ENCODE measurements at places on chromosomes 6 and 20.
A peak's percentile ranks its signal among the peaks of the same experiment; 100 is the strongest.

DNA sequence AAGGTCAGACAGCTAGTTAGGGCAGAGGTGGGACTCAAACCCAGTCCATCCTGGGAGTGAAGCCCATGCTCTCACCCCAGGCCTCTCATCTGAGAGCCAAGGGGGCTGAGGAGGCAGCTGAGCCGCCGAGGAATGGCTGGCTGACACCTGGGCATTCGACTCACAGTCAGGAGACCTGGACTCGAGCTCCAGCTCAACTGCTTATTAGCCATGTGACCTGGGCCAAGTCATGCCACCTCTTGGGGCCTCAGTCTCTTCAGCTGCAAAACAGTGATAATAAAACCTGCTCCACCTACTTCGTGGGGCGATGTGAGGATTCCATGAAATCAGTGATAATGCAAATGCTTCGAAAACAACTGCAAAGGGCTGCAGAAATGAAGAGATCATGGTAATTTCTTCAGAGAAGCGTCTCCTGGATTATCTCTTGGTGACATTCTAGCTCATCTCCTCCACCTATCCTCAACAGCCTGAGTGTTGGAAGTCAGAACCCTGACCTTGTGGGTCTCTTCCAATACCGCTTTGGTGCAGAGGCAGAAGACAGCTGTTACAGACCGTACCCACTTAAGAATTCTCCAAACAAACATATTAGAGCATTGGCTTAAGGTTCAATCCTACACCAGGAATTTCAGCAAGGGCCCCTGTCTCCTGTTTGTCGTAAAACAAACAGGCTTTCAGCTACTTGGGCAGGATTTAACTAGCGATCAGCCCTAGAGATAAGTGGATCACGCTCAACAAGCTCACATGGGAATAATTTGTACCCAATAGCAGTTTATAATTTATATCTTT is 60.0 kb upstream of the PIM1 start:
- no peak for DNase-seq

DNA sequence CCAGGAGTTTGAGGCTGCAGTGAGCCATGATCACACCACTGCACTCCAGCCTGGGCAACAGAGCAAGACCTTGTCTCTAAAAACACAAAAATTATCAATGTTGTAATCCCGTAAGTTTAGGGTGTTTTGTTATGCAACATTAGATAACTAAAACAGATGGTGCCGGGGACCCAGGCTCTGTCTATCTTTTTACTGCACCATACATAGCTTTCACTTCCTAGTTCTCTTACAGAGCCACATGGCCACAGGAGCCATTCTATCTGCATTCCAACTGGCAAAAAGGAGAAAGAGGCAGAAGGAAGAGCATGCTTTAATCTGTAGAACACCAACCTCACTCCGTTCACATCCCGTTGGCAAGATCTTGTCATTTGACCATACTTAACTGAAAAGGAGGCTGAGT is 5.4 kb upstream of the TCF15 start:
- no peak for DNase-seq

- DNase-seq: no peak
Observed at GRCh38 chr6:105568751-105569150, 165.9 kb upstream of the PREP start.

DNA sequence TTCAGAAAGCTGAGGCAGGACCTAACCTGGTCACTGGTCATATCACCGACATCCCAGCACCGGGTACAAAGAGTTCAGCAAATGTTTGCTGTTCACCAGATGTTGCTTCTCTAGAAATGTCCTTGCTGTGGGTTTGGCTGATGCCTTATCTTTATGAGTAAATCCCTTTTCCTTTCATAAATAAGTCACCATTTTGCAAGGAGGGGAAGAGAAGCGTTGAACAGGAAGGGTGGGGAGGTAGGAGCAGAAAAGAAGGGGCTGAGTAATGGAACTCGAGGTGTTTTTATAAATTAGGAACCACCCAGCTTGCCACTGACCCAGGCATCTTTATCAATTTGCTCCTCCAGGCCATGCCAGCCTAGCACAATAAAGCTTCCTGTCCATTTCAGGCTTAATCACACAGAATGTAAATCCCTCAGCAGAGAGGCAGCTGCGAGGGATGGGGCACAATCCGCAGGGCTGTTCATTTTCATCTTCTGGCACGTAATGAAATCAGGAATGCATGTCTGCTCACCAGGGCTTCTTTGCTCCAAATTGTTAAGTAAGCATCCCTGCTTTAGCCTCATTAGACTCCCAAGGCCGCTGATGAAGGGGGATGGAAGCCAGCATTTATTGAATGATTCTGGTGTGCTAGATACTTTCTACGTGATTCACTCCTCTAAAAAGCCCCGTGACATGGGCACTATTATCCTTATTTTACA is 371.9 kb upstream of the CHD6 start:
- no peak for DNase-seq

- DNase-seq: peak; percentile 36
Observed at GRCh38 chr20:32031007-32031958, 20.8 kb upstream of the HCK start.

DNA sequence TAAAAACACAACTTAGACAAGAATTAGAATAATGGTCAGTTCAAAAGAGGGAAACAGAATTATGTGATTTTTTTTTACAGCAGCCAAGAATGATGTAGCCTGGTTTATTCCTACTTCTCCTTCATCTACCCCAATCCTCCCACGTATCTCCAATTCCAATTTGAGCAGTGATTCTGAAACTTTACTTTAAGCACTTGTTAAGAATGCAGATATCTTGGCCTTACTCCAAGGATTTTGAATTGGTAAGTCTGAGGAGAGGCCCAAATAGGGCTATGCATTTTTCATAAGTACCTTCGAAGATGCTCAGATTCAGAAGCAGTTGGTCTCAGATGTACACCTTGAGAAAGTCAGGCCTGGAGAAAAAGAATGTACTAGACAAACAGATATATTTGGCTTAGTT is 233.4 kb upstream of the FLRT3 start:
- DNase-seq: no peak

- no peak for DNase-seq
Observed at GRCh38 chr20:4470375-4470774, 251.3 kb upstream of the PRND start.

- no peak for DNase-seq
Observed at GRCh38 chr20:24135781-24136180, 147.2 kb upstream of the GGTLC1 start.

DNA sequence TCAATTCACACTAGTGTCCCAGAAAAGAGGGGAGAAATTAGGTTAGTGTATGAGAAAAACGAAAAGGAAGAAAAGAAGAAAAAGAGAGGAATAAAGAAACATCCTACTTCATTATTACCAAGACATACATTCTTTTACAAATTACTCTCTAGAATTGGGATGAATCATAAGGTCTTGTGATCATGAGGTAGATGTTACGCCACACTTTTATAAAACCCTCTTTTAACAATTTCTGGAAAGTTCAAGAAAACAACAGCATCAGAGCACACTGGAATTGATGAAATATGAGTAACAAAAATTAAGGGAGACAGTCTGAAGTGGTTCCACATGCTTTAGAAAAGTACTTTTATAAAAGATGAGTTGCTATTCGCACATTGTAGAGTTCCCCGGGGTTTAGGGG is 32.6 kb upstream of the NRSN1 start:
- no peak for DNase-seq

DNA sequence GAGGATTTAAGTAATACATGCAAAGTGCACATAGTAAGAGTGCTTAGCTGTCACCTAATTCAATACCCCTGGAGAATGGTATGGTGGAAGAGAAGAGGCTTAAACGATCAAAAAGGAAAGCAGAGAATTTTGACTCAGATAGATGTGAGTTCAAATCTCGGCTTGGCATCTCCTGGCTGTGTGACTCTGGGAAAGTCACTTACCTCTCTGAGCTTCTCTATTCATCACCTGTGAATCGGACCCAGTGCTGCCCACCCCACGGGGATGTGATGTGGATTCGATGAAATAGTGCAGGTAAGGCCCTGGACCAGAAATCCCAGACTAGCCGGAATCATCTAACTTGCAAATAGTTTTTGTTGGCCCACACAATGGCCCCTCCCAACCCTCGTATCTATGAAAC is 1.8 kb upstream of the B4GALT5 start:
- DNase-seq: no peak

DNA sequence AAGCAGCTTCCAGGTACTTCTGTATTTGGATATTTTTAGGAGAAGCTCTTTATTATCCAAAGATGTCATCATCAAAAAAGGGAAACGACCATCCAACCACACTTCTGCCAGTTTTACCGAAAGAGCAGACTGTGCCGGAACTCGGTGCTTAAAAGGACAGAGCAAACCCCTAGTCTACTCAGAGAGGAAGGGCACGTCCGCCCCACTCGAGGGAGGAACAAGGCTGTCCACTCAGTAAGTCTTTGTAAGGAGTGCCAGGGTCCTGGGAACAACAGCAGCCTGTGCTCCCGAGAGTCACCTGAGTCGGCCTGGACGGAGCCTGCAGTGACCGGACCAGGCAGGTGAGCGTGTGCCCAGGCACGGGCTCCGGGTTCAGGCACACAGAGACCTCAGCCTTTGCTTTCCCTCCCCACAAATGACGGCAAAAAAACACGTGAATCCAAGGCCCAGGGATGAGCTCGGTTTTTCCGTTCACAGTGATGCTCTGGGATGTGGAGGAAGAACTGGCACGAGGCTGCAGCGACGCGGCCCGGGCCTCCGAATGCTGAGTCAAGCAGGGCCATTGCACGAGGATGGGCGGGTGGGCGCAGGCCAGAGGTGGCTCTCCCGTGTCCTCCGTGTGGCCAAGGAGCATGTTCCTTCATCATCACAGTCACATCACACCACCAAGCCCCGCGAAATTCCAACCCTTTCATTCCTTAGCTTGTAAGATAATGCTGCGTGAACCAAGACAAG is 17.4 kb upstream of the SLCO4A1 start:
- DNase-seq: no peak

GRCh38 chr20:31740208-31740607 is 1.1 kb downstream of the TPX2 start:
- no peak for DNase-seq

- no peak for DNase-seq
Observed at GRCh38 chr6:53429401-53429800, 80.7 kb upstream of the ELOVL5 start.

- DNase-seq: no peak
Observed at GRCh38 chr6:39144481-39145173, 29.6 kb upstream of the SAYSD1 start.

DNA sequence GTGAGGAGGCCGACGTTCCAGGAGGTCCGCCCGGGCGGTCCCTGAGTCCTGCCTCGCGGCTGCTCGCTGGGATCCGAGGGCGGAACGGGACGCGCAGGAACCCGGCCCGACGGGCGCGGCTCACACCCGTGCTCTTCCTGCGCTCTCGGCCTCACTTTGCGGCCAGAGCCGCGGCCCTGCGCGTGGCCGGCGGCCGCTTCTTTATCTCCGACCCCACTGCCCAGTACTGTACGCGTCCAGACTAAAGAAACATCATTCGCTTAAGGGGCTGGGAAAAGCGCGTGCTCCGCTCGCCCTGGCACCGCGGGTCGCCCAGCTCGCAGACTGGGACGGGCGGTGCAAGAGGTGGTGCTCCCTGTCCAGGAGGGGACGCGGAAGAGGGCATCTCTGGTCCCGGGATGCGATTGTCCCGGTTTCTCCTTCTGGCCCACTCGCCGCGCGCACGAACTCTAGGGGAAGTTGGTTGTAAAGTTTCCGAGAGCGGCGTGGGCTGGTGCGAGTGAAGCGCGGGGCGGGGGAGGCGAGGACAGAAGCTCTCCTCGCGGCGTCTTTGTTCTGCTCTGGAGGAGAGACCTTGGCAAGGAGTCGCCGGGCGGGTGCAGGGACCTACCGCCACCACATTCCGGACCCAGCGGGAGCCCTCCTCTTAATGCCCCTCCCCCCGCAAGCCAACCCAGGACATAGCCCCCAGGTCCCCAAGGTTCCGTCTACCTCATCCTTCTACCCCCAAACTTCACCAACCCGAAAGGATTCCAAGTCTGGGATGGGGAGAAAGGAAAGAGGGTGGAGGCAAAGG is 71.0 kb downstream of the SOX4 start:
- no peak for DNase-seq

- DNase-seq: no peak
Observed at GRCh38 chr6:129177801-129178200, 294.9 kb downstream of the LAMA2 start.

GRCh38 chr6:72944660-72945059 is 280.6 kb downstream of the KHDC1L start:
- DNase-seq: no peak

- no peak for DNase-seq
Observed at GRCh38 chr6:83514866-83515466, 2.6 kb downstream of the PRSS35 start.

GRCh38 chr20:48180618-48181017 is 395.3 kb upstream of the SULF2 start:
- DNase-seq: no peak

GRCh38 chr20:38414769-38415450 is 20.2 kb downstream of the SNHG17 start:
- DNase-seq: no peak

- DNase-seq: no peak
Observed at GRCh38 chr6:43105538-43106222, 29.6 kb downstream of the PTK7 start.

Measured in stimulated activated CD8-positive, alpha-beta memory T cell treated with anti-CD3 and anti-CD28 coated beads, Interleukin-15, amount 100 ng/mL, for 24 hours (primary cell).